ENCODE measurements at places on chromosomes 5 and 9.

DNA sequence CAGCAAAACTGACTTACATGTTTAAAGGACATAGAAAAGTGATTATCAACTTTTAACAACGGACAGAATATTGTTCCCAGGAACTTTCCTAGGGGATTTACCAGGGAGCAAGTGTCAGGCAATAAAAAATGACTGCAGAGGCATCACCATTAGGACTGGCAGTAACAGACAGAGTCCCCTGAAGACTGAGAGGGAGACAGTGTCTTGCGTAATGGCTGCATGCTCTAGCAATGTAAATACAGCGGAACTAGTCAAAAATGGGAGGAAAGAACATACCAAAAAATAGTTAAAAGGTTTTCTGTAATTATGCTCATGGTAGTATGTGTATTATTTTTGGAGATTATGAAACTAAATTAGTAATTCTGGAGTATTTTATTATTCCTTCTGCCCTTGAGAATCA is 181.8 kb downstream of the CRB2 start:
- no peak for DNase-seq

GRCh38 chr9:91166796-91167366 is 194.8 kb downstream of the AUH start:
- DNase-seq, result no peak

- DNase-seq, result no peak
Observed at GRCh38 chr5:6488021-6488420, 39.4 kb downstream of the UBE2QL1 start.

GRCh38 chr9:98248737-98249474 is 6.5 kb downstream of the TBC1D2 start:
- peak; percentile 45 for DNase-seq

GRCh38 chr9:14869671-14870070 is 40.6 kb downstream of the FREM1 start:
- no peak for DNase-seq
